ENCODE measurements at places on chromosomes 3 and 15.

GRCh38 chr3:127865941-127866340 is 43.6 kb upstream of the MGLL start:
- no peak for DNase-seq

- DNase-seq = no peak
Measured at GRCh38 chr15:101510212-101511197, 21.0 kb upstream of the PCSK6 start.

DNA sequence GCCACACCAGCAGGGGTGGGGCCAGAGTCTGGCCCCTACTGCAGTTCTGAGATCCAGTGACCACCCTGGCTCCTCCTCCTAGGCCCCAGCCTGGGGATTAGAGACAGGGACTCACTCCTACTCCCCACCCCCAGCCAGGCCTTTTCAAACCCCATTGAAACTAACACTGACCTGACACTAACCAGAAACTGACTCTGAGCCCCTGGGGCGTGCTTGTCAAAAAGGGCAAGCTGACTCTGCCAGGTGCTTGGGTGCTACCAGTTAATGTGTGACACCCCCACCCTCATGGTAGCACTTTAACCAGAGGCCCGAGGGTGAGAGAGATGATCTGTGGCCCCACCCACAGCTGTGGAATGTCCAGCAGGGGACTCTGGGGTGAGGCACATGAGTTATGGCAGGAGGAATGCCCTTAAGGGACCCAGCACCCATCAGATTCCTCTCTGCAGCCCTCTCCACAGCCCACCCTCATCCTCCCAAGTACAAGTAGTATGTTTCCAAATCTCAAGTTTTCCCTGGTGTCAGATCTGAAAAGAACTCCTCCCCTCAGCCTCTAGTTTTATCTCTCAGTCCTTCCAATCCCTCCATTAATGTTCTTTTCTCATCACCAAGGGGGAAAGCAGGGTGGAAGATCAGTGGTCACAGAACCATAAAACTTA is 1.4 kb downstream of the PTH1R start:
- DNase-seq = no peak

- DNase-seq = no peak
Measured at GRCh38 chr15:77421370-77421700, 647 bp downstream of the HMG20A start.

GRCh38 chr3:183812761-183813445 is 12.5 kb downstream of the MAP6D1 start:
- DNase-seq = peak; percentile 77

DNA sequence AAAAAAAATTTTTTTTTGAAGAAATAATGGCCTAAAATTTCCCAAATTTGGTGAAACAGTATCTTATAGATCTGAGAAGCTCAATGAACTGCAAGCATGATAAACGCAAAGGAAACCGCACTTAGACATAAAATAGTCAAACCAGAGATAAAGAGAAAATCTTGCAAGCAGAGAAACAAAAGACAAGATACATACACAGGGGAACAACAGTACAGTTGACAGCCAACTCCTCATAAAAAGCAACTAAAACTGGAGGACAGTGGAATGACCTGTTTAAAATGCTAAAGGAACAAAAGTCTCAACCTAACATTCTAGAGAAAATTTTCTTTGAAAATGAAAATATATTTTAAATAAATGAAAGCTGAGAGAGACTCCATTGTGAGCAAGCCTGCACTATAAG is 107.5 kb downstream of the RASA2 start:
- no peak for DNase-seq

DNA sequence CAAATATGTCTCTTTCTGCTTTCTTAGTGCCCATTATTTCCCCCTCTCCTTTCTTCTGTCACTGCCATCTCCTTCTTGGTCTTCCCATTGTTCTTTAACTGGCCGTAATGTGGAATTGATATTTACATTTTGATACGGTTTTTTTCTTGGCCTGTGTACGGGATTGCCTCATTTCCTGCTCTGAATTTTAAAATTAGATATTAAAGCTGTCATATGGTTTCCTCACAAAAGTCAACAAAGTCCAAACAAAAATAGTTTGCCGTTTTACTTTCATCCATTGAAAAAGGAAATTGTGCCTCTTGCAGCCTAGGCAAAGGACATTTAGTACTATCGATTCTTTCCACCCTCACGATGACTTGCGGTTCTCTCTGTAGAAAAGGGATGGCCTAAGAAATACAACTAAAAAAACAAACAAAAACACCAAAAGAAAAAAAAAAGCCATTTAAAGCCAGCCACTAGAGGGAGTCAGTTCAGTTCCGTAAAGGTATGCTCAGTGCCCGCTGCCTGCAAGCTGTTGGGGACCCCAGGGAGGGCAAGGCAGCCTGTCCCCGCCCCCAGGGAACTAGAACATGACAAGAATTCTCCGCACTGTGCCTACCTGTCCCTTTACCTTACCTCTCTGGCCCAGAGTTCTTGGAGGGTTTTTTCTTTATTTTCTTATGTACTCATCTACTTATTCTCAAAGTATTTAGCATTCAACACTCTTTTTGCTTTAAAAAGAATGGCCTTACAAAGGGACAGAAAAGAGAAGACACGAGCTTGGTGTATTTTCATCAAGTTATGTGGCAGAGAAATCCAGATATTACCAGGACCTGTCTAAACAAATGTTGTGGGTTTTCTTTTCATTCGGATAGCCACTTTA is 30.0 kb upstream of the NR2E3 start:
- peak; percentile 26 for DNase-seq

- peak; percentile 27 for DNase-seq
Measured at GRCh38 chr15:99438691-99439523, 126.9 kb upstream of the MEF2A start.

DNA sequence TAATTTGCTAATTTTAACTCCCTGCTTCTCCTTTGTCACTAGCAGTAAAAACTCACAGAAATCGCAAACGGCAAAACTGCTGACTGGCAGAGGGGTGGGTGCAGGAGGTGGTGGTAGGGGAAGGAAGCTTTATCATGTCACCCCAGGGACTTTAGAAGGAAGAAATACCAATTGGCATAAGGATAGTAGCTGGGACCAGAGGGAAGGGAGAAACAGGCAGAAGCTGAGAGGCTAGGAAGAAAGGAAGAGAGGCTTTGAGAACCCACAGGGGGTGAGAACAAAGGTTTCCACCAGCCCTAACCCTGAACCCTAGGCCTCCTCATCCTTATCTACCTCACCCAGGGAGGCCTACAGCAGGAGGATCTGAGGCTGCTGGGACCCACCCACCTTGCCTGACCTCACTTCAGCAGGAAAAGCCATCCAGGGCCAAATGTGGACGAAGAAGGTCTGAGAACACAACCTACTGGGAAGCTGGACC is 10.7 kb downstream of the ITGB5 start:
- peak; percentile 35 for DNase-seq

- DNase-seq = peak; percentile 81
Measured at GRCh38 chr3:126180477-126181397, at the start of gene ALDH1L1. Gene ALDH1L1, minus strand, starts transcription at chr3:126180586. Its CDS starts 19,607 bp downstream, at chr3:126160979.

DNA sequence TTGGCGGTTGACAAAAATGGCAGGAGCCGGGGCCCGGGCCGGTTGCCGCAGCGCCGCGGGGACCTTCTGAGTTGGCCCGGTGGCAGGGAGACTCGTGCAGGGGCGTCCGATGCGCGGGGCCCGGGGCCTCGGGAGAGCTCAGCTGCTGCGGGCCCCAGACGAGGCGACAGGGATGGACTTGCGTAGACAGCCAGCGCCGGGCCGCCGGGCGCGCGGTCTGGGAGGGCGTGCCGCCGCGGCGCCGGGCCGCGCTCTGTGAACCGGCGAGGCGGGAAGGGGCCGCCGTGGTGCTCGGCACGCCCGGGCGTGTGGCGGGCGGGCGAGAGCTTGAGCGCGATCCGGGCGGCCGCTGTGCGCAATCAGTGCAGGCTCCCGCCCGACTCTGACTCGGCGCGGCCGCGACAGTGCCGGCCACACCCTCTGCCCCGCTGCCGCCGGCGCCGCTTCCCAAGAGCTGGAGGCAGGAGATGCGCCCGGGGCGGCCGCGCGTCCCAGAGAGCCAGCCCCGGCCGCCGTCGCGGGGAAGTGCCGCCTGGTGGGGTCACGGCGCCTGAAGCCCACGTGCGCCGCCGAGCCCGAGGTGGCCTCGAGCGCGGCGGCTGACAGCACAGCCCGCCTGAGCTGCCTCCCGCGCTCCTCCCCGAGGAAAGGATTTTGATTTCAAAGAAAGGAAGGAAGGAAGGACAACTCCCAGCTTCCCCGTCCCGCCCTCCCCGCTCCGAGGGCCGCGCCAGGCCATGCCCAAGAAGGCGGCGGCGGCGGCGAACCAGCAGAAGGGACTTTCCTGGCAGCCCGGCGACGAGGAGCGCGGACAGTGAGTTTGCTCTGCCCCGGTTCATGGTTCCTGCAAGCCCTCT is 657 bp downstream of the TLNRD1 start:
- DNase-seq = peak; percentile 60

- no peak for DNase-seq
Measured at GRCh38 chr15:90822204-90822955, 46.0 kb upstream of the FURIN start.
